IMR-90 (cell line): ENCODE measurements at places on chromosomes 1 and 21.

- no peaks in the 10 kb centered on the region for H3K27me3 ChIP-seq
- no peak overlapping the region for H3K4me3 ChIP-seq
- no peaks in the 10 kb centered on the region; the same call in 1 of the 2 replicates for H3K4me1 ChIP-seq
- DNase-seq: no peak
- no peaks in the 10 kb centered on the region for H3K36me3 ChIP-seq
- no peak overlapping the region for H3K27ac ChIP-seq
Observed at GRCh38 chr21:39661121-39661520, 48.4 kb downstream of the B3GALT5 start.

- H3K36me3 ChIP-seq: no peaks in the 10 kb centered on the region
- H3K4me1 ChIP-seq: no peaks in the 10 kb centered on the region
- DNase-seq: no peak
- no peak overlapping the region for H3K27ac ChIP-seq
Observed at GRCh38 chr1:107264007-107264406, 123.2 kb downstream of the NTNG1 start.

DNA sequence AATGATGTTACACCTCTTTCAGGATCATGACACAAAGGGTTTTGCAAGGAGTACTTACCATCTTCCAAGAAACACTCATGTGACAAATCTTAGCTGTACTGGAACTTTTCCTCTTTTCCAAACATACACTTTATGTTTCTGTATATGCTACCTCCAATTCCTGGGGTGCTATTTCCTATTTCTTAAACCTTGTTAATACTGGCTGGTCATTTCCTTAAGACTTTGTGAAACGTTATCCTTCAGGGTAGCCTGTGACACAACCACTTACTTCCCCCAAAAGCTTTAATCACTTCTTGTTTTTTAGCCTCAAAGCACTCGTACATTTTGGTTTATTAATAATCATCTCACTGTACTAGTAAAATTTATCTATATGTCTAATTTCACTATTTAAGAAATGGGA, 39.4 kb downstream of the OR10Z1 start:
- H3K27ac ChIP-seq: no peak overlapping the region
- DNase-seq: no peak
- H3K27me3 ChIP-seq: no peaks in the 10 kb centered on the region
- H3K4me3 ChIP-seq: no peak overlapping the region

DNA sequence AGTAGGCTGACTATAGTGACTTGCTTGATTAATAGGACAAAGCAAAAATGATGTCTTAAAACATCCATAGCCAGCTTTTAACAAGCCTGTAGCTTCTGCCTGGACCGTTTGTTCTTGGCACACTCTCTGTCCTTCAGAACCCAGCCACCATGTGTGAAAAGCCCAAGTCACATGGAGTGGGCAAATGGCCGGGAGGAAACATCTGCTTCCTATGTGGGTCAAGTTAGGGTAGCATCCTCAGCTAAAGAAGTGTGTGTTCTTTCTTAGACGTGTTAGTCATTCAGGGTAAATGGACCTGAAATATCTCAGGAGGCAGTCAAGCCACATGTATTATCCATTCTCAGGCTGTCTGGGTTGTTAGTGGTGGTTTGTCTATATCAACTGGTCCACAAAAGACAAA, 23.4 kb downstream of the RD3 start:
- H3K27me3 ChIP-seq: peaks cover 17% of the 10 kb centered on the region
- no peak for DNase-seq
- no peak overlapping the region for H3K27ac ChIP-seq
- no peaks in the 10 kb centered on the region for H3K4me1 ChIP-seq
- H3K36me3 ChIP-seq: no peaks in the 10 kb centered on the region

DNA sequence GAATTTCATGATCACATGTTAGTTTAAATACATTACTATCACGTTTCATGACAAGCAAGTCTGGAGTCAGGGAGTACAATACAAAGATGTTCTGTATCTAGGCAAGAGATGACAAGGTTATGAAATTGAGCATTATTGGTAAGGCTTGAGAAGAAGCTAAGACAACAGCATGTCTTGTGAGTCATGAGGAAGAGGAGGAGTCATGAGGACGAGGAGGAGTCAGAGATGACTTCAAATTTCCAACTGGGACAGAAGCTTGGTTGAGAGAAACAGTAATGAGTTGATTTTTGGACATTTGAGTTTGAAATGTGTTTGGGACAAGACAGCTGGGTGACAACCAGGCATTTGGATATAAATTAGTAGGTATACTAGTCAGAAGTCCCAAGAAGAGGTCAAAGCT, 4.3 kb upstream of the UBE2U start:
- DNase-seq: peak; percentile 30
- H3K27ac ChIP-seq: no peak overlapping the region
- no peak overlapping the region for H3K4me3 ChIP-seq
- no peaks in the 10 kb centered on the region for H3K36me3 ChIP-seq
- H3K4me1 ChIP-seq: no peaks in the 10 kb centered on the region

- no peaks in the 10 kb centered on the region for H3K27me3 ChIP-seq
- H3K36me3 ChIP-seq: no peaks in the 10 kb centered on the region
- no peak overlapping the region for H3K27ac ChIP-seq
- DNase-seq: peak; percentile 8
- no peaks in the 10 kb centered on the region for H3K4me1 ChIP-seq
- no peak overlapping the region for H3K4me3 ChIP-seq
Observed at GRCh38 chr1:241310451-241310850, 46.6 kb downstream of the RGS7 start.

GRCh38 chr1:101293461-101294051, 56.7 kb downstream of the S1PR1 start:
- no peak overlapping the region for H3K4me3 ChIP-seq
- no peaks in the 10 kb centered on the region for H3K36me3 ChIP-seq
- H3K4me1 ChIP-seq: peaks cover 2% of the 10 kb centered on the region; the same call in 1 of the 2 replicates
- no peak overlapping the region for H3K27ac ChIP-seq
- H3K27me3 ChIP-seq: peaks cover 2% of the 10 kb centered on the region; the same call in 1 of the 2 replicates
- peak; percentile 8 for DNase-seq

DNA sequence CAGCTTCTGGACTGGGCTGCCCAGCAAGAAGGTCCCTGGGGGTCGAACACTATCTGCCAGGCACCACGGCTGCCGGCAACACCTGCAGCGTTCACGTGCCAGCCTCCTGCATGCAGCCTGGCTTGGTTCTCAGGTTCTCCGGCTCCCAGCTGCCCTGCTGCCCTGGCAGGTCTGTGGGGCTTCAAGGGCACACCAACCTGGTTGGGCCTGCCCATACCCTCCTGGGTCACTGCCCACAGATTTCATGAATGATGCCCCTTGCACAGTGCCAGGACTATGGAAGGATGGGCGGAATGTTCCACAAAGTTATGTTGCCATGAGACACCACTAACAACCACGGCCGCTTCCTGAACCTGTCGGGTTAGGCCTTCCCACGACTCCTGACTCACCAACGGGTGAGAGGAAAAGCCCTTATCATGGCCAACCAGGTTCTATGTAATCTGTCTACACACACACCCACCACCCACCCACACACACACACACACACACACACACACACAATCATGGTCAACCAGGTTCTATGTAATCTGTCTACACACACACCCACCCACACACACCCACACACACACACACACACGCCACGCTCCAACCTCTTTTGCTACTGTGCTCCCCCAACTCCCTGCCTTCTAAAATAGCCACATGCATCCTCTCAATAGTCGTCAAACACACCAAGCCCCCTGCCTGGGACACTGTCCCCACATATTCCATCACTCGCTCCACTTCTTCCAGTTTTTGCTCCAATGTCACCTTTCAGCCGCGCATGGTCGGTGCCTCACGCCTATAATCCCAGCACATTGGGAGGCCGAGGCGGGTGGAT, 32.2 kb downstream of the HSPG2 start:
- H3K36me3 ChIP-seq: peaks cover 9% of the 10 kb centered on the region; the same call in 1 of the 2 replicates
- no peak overlapping the region for H3K4me3 ChIP-seq
- peak; percentile 90 for DNase-seq
- H3K27ac ChIP-seq: no peak overlapping the region
- H3K4me1 ChIP-seq: peaks cover 15% of the 10 kb centered on the region

- H3K27me3 ChIP-seq: peaks cover 22% of the 10 kb centered on the region; the same call in 1 of the 2 replicates
- no peaks in the 10 kb centered on the region for H3K36me3 ChIP-seq
- no peak overlapping the region for H3K4me3 ChIP-seq
- H3K27ac ChIP-seq: no peak overlapping the region
- DNase-seq: no peak
Observed at GRCh38 chr21:44998621-44999427, 59.0 kb downstream of the SLX9 start.

GRCh38 chr1:55943012-55943411, 636.4 kb downstream of the PLPP3 start:
- no peaks in the 10 kb centered on the region; the same call in 1 of the 2 replicates for H3K27me3 ChIP-seq
- H3K4me1 ChIP-seq: no peaks in the 10 kb centered on the region
- no peaks in the 10 kb centered on the region for H3K36me3 ChIP-seq
- H3K27ac ChIP-seq: no peak overlapping the region
- DNase-seq: no peak

DNA sequence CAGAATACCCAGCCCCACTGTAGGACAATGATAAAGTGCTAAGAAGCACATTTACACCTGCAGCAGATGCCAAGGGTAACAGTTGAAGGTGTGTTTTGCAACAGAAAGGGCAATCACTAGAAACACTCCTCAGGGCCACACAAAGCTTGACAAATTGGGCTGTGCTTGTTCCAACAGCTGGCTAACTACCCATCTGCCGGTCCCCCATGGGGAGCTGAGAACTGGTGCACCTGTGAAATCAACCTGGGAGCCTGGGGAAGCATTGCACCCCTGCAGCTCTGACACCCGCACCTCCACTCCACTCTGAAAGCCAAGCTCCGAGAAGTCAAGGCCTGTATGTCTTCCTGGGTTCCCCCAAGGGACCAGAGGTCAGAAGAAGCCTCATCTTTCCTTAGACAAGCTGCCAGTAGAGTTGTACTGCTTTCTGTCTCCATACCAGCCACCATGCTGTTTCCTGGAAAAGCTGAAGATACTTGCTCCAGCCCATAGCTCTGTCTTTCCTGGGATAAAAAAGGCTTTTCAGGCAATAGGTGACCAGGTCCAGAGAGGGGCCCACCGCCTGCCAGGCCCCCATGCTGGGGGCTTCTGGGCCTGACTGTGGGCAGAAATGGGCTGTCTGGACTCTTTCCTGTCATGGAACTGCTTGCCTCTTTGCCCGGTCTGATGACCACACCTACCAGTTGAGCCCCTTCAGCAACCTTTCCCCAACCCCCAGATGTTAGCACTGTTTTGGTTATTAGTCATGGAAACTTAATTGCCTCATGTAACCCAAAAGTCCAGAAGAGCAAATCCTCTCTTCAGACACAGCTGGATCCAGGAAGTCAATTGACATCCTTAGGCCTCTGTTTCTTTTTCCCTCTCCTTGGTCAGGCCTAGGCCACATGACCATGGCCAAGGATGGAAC, 93.6 kb downstream of the KIF14 start:
- H3K27ac ChIP-seq: no peak overlapping the region
- H3K36me3 ChIP-seq: no peaks in the 10 kb centered on the region
- peaks cover 6% of the 10 kb centered on the region; the same call in 1 of the 2 replicates for H3K4me1 ChIP-seq
- DNase-seq: peak; percentile 41
- H3K27me3 ChIP-seq: peaks cover 4% of the 10 kb centered on the region
- H3K4me3 ChIP-seq: no peak overlapping the region
